ENCODE measurements at places on chromosomes 12 and 14. TPM values are rescaled to one million over a fixed set of nuclear protein-coding genes. Genes with fewer than 3 reads are reported as not detected.

The CD4 gene
- not detected for polyA plus RNA-seq

The TMEM233 gene
- not detected for polyA plus RNA-seq

The HOXC10 gene
- polyA plus RNA-seq = not detected

The PDE3A gene
- 0.06 TPM for polyA plus RNA-seq

- no peak for DNase-seq
Measured at GRCh38 chr14:30264161-30264560, 294.8 kb upstream of the G2E3 start.

GRCh38 chr12:126784328-126784921, 1482.5 kb upstream of the TMEM132C start:
- DNase-seq = peak; percentile 74

- DNase-seq = peak; percentile 54
Measured at GRCh38 chr12:116164250-116165035, 113.0 kb downstream of the MED13L start.

GRCh38 chr14:83744224-83744623, 1785.7 kb upstream of the FLRT2 start:
- no peak for DNase-seq

GRCh38 chr14:106843951-106844483, 1317.6 kb downstream of the TMEM121 start:
- DNase-seq = no peak

DNA sequence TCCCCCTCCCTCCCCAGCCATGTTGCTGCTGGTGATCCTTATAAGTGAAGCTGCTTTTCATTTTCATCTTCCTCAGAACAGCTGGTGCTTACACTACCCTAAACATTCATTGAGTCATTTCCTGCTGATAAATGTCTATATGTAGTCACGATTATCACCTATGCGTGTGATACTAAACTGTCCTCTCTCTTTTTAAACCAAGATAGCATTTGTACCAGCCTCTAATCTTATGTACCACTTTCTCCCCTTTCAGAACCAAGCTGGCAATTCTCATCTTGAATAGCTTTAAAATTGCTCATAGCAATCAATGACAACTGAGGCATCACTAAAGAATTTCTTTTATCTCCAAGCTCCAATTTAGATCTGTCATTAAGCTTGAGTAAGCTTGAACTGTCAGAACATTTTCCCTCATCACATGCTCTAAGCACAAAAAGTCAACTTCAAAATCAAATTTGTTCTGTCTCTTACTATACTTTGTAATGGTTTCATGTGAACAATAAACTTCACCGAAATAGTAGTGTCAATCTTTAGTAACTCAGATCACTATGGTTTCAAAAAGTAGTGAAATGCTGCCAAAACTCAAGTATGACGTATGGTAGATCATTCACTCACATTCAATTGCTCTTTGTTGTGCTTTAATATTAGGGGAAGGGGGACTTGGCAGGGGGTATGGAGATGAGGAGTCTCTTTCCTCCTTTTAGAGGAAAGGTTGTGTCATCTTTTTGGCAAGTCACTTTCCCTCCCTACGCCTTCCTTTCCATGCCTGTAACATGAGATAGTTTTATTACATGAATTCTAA, 178.1 kb upstream of the NOVA1 start:
- peak; percentile 71 for DNase-seq

GRCh38 chr14:77620222-77620870, 3.9 kb upstream of the SPTLC2 start:
- no peak for DNase-seq
